ENCODE measurements at places on chromosomes 6 and 20.

DNA sequence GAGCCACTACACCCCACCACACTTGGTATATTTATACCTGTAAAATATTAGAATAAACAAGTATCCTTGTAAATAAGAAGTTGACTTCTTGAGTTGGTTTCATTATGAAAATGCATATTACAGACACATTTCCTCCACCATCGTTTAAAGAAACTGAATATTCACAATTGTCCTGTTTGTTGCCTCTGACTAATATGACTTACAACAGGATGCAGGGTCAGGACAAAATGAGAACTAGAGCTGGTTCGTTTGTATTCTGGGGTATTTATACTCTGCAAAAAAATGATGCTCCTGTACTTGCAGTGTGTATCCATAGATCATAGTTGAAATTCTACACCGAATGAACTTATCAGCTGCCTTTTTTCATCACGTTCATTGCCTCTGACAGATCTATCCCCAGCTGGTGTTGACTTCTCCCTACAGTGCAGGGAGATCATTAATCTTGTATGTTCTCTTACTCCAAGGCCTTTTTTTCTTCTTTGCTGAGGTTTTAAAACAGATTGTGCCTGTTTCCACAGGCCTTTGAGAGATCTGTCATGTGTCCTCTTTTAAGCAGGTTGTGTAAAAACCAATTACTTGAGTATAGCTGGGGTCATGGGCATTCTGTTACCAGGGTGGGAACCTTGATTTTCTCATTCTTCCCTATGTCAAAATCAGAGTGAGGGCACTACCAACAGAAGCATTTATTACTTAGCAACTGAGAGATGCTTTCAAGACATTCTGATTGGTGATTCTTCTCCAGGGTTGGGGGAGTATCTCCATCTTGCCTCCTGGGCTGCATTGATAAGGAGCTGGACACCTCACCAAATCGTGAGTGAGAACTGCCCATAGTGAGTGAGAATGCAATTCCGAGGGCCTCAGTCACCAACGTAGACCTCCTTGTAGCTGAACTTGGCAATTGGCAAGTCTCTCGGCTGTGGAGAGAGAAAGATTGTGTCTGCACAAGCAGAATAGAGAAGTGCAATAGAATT is 78.8 kb upstream of the CD83 start:
- no peak for DNase-seq

DNA sequence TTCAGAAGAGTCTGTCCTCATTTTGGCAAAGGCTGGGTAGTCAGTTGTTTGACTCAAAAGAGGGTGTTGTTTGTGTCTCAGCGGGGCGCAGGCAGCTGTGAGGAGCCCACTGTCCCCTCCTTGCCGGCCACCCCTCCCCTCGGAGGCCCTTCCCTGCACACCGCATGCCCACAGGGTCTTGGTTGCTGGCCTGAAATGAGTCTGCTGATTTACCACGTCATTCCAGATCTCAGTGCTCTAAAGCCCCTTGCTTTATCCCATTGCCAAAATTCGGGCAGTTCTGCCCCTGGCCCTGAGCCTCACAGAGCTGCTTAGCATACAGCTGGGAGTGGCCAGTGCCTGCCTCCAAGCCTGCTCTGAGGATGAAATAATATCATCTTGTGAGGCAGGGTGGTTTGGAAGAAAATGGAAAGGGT is 220.7 kb downstream of the UST start:
- no peak for DNase-seq

- DNase-seq, result no peak
Measured at GRCh38 chr6:52840763-52841585, at the start of gene GSTA5. GSTA5 (minus strand) TSS chr6:52840813.

DNA sequence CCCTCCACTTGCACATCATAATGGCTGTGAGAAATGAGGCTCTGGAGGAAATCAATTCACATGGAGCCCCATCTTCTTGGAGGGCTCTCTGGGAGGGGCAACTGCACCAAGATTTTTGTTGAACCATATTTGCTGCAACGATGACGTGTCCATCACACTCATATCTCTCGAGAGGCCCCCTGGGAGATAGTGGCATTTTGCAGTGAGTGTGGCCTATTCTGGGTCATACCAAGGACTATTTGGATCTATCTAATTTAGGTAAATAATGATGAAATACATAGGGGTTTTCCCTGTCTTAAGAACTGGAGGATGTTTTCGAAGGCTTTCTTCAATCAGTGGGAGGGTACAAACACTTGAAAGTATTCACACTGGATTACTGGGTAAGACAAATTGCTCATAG is 31.6 kb downstream of the CNR1 start:
- no peak for DNase-seq

DNA sequence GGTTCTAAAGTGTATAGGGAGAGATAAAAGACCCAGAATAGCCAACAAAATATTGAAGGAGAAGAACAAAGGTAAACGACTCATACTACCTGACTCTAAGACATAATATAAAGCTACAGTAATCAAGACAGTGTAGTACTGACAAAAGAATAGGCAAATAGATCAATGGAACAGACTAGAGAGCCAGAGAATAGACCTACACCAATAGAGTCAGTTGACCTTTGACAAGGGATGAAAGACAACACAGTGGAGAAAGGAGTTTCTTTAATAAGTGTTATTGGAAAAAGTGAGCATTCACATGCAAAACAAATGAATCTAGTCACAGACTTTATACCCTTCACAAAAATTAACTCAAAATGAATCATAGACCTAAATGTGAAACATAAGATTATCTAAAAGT is 96.4 kb downstream of the ISM1 start:
- DNase-seq, result no peak

DNA sequence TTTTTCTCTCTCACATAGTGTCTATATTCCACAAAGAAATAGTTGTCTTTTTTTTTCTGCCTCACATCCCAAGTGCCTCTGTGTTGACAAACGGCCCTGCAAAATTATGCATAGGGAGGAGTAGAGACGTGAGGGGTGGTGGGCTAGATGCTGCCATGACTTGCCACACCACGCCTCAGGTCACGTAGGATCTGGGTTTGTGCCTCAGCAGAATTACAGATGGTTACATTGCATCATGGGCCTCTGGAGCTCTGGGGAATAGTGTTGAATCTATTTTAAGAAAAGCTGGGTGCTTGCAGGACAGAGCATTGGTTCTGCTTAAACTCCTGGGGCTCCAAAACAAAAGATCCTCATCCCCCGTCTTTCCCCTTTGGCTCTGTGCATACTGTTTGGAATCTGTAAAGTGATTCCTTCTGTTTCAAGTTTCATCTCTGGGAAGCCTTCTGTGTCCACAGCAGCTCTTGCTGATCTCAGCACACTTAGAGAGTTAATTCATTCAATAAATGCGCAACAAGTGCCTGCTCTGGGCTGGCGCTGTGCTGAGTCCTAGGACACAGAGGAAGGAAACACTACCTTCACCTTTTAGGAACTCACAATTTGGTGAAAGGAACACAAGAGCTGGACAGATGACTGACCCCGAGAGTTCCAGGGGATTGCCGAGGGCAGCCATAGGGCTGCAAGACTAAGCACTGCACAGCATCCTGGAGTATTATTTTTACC is 2.4 kb downstream of the FANCE start:
- DNase-seq, result no peak

DNA sequence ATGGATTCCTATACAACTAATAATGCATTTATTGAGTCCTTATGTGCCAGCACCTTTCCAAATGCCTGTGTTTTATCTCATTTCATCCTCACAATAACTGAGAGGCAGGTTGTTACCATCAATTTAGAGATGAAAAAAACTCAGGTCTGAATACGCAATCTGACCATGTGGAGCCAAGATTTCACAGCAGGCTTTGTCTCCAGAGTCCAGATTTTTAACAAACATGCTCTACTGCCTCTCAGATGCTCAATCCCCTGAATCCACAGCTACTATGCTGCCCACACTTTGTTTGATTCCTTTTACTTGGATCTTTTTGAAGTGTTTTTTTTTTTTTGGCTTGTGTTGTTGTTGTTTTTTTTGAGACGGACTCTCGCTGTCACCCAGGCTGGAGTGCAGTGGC is 46.8 kb downstream of the B4GALT5 start:
- no peak for DNase-seq

DNA sequence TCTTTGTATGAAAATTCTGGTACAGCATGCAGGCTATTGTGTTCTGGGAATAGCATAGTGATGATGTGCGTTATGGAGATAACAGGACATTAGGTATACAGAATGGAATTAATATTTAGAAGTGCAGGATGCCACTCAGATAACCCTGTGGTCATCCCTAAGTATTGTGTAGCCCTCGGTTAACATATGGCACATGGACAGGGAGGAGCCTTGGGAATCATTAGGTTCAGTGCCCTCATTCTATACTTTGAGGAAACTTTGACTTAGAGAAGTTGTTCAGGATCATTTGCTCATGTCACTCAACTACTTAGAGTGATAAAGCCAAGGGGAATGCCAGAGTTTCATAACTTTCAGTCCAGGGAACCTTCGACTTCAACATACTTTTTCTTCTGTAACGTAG is 185.9 kb downstream of the UST start:
- no peak for DNase-seq

- DNase-seq, result no peak
Measured at GRCh38 chr6:71301546-71301945, 12.9 kb downstream of the OGFRL1 start.

DNA sequence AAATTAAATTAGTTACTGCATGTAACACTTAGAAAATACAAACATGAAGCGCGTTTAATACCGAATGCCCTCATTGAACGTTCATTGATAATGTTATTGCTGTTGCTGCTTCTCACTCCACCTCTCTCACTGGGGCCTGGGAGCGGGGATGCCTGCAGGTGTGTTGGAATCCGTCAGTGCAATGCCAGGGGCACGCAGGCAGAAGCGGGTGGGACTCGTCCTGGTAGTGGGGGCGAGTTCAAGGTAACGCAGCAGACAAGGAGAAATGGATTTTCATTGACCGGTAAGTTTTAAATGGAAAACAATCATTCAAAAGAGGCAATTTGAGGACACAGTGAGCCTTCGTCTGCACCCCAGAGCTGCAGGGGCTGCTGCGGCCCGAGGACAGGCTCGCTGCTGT is 71.2 kb upstream of the AFDN start:
- DNase-seq, result no peak

DNA sequence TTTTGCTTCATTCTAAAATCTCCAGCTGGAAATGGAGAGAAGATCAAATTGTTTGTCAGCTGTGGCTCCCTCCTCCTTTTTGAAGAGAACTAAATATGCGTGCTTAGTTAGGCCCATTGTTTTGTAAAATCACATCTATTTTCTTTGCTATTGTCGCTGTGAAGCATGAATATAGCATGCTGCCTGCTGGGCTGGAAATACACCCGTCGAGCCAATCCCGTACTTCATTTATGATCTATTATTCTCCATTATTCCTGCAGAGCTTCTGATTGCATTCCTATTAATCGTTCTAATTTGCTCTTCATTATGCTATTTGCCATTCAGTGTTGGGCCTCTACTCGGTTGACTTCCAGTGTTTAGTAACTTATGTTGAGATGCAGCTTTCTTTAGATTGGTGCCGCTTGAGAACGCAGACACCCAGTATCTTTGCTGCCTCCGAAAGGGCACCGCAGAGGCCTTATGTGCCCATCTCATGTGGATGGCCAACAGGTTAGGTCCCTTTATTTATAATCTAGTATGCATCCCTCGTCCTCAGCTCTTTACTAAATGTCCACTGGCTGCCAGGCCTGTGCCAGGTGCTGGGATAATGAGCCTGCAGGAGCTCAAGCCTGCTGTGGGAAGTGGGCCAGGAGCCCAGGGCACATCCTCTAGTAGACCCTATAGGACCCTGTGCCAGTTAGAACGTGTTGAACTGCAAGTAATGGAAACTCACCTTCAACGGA is 45.6 kb downstream of the FAM50B start:
- DNase-seq, result no peak

DNA sequence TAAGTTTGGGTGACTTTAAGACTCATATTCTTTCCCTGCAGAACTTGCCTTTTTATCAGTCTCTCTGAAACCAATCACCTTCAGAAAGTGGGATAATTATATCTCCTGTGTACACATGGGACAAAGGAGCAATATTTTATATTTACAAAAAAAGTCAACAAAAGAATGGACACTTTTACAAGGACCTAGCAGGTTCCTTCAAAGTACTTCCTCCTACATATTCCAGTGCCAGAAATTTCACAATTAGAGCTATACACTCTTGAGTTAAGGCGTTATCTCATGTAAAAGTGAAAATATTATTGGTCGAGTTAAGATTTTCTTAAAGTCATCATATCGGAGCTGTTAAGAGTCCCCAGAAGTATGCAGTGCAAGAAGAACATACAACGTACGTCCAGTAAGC is 98.9 kb upstream of the MAFB start:
- DNase-seq, result no peak

DNA sequence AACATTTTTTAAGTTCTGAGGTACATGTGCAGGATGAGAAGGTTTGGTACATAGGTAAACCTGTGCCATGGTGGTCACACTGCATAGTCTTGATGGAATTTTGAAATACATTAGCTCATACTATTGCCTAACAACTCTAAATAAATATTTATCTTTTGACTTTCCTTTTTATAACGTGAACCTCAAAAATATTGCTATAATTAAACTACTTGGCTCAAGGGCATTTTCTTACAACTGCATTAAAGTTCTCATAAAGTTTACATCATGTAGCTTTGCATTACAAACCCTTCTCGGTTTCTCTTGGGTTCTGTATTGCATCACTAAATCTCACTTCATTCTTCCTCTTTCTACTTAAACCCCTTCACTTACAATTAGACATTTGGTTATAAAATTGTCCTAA is 636.0 kb upstream of the PTCHD4 start:
- DNase-seq, result no peak

Measured in D341Med (cell line).